ENCODE measurements at places on chromosomes 11 and 22.
A peak's percentile ranks its signal among the peaks of the same experiment; 100 is the strongest.

DNA sequence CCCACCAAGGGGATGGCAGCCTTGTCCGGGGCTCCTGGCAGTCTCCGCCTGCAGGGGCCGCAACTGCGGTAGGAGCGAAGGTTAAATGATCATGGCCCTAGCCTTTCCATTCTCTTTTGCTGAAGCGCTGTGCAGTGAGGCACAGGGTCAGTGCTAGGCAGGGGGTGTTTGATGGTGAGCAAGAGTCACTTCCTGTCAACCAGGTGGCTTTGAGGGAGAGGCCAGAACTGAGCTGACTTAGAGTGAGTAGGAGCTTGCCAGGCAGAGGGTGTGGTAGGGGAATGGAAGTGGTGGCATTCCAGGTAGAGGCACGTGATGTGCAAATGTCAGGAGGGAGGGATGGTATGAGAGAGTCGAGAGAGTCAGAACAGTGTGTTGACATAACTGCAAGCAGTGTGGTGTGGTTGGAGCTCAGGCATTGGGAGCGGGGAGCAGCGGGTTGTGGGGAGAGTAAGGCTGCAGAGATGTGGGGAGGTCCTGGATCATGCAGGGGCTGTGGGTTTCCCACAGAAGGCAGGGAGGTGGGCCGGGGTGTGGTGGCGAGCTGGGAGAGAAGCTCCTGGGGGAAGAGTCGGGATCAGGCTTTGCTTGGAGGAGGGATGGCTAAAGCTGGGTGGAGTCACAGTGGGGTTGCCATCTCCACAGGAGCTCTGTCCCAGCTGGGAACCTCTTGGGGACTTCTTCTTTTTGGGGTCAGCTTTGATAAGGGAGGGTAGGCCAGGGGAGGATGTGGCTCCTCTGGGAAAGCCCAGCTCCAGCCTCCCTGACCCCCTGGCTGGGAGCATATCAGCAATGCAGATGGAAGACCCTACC, 33.3 kb downstream of the AMPD3 start:
- no peaks in the 10 kb centered on the region for H3K27me3 ChIP-seq
- peaks cover 29% of the 10 kb centered on the region for H3K4me1 ChIP-seq
- H3K36me3 ChIP-seq, result peaks cover 56% of the 10 kb centered on the region
- no peak for DNase-seq
- peak overlapping the region; percentile 43 for H3K4me3 ChIP-seq

- no peaks in the 10 kb centered on the region for H3K4me1 ChIP-seq
- DNase-seq, result no peak
- H3K4me3 ChIP-seq, result no peak overlapping the region
- peaks cover 2% of the 10 kb centered on the region for H3K27me3 ChIP-seq
Measured at GRCh38 chr11:100561323-100561722, 125.8 kb upstream of the ARHGAP42 start.

DNA sequence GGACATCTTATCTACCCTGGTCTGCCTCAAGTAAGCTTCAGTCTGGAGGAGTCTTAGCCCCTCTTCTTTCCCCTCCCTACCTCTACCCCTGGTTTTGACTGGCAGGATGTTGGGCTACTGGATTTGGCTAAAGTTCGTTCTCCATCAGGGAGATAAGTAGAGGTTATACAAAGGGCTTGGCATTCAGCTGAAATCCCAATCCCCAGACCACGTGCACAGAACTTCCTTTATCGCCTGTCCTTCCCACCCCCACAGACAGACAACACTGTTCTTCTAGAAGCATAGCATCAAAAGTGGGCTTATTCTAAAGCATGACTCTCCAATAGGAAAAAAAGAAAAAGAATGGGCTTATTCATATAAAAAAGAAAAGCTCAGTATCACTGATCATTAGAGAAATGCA, 7.8 kb downstream of the PRG3 start:
- H3K27ac ChIP-seq, result no peak overlapping the region
- no peak overlapping the region for H3K4me3 ChIP-seq
- peaks cover 12% of the 10 kb centered on the region for H3K27me3 ChIP-seq
- no peaks in the 10 kb centered on the region for H3K4me1 ChIP-seq
- no peak for DNase-seq

- H3K4me1 ChIP-seq, result no peaks in the 10 kb centered on the region
- no peaks in the 10 kb centered on the region for H3K36me3 ChIP-seq
- no peak overlapping the region for H3K4me3 ChIP-seq
- no peak overlapping the region for H3K27ac ChIP-seq
Measured at GRCh38 chr22:32082331-32082730, 39.3 kb downstream of the SLC5A1 start.

DNA sequence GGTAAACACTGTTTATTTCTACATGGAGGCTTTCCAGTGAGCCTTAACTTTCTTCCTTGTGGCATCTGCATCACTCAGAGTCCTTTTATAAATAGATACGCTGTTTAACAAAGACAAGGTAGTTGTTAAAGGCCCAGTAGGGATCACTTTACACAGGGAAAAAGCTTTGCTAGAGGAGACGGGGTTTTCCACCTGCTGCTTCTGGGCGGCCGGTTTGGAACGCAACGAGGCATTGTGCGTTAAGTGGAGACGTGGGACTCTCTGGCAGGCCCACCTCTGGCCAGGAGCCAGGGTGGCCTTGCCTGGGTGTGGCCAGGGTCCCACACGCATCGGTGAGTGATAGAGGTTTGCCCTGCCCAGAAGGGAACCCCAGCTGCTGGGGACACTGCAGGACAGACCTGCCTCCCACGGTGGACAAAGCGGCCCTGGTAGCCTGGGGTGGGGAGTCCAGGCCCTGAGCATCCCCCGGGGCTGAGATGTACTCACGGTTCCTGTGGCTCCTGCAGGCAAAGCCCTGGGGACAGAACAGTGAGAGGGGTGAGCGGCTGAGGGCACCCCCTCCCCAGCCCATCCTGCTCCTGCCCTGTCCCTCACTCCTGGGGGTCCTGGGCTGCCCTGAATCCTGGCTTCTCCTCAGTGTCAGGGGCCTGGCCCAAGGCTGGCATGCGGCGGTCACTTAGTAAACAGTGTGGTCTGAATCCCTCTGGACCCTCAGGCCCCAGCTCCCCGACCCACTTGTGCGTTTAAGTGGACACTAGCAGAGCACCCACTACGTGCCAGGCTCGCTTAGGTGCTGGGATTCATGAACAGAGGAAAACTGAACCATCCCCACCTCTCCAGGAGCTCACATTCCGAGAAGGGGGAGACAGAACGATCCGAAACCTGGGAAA, 4.2 kb downstream of the IL17REL start:
- H3K4me1 ChIP-seq, result peaks cover 18% of the 10 kb centered on the region
- H3K27me3 ChIP-seq, result peaks cover 12% of the 10 kb centered on the region
- no peak overlapping the region for H3K27ac ChIP-seq
- DNase-seq, result no peak

DNA sequence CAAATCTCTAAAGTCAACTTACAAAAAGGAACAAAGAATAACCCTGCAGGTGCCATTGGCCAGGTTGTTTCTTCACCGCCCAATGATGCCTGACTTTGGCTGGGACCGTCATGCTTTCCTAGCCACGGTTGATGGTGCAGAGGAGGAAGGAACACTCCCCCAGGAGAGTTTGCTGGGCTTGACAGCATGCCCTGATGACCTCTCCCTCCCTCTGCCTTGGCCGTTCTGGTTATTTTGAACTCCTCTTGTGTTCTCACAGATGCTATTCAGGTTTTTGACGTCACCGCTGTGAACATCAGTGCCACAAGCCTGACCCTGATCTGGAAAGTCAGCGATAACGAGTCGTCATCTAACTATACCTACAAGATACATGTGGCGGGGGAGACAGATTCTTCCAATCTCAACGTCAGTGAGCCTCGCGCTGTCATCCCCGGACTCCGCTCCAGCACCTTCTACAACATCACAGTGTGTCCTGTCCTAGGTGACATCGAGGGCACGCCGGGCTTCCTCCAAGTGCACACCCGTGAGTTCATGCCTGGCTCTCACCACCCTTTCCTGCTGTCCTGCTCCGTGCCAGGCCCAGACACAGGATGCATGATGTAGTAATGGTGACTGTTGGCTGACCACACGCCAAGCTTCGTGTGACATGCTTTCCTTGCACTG, 89.0 kb upstream of the OR4B1 start:
- H3K36me3 ChIP-seq, result peaks cover 27% of the 10 kb centered on the region
- no peaks in the 10 kb centered on the region for H3K27me3 ChIP-seq
- no peak for DNase-seq
- peak overlapping the region; percentile 49 for H3K27ac ChIP-seq

GRCh38 chr11:95883381-95883780, 40.5 kb downstream of the MTMR2 start:
- no peaks in the 10 kb centered on the region for H3K27me3 ChIP-seq
- H3K4me3 ChIP-seq, result no peak overlapping the region
- DNase-seq, result no peak
- peaks cover under 1% of the 10 kb centered on the region for H3K4me1 ChIP-seq
- peaks cover 21% of the 10 kb centered on the region for H3K36me3 ChIP-seq
- no peak overlapping the region for H3K27ac ChIP-seq

GRCh38 chr11:57399221-57399620, 8.8 kb upstream of the PRG2 start:
- no peak for DNase-seq
- no peaks in the 10 kb centered on the region for H3K36me3 ChIP-seq
- H3K27me3 ChIP-seq, result no peaks in the 10 kb centered on the region
- H3K4me3 ChIP-seq, result no peak overlapping the region

GRCh38 chr22:34038801-34039555, 118.7 kb upstream of the LARGE1 start:
- DNase-seq, result no peak
- no peak overlapping the region for H3K4me3 ChIP-seq

DNA sequence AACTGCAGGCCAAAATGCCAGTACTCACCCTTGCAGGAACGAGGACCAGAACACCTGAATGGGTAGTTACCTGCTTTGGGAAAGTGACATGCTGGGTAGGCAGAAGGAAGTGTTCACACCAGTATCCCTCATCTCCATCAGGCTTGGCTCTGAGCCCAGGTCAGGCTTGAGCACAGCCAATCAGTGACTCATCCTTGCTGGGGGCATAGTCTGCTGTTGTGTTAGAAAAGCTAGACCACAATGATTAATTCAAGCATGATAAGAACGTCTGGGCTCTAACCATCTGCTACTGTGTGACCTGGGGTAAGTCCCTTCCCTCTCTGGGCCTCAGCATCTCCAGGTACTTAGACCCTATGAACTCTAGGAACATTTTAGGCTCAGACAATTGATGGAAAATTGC, 450.4 kb downstream of the MIAT start:
- no peaks in the 10 kb centered on the region for H3K4me1 ChIP-seq
- DNase-seq, result no peak
- H3K27me3 ChIP-seq, result peaks cover 5% of the 10 kb centered on the region
- no peak overlapping the region for H3K27ac ChIP-seq
- no peak overlapping the region for H3K4me3 ChIP-seq

- no peak for DNase-seq
- H3K4me1 ChIP-seq, result peaks cover 31% of the 10 kb centered on the region
- peaks cover 12% of the 10 kb centered on the region for H3K36me3 ChIP-seq
- H3K27ac ChIP-seq, result peak overlapping the region; percentile 36
- no peaks in the 10 kb centered on the region for H3K27me3 ChIP-seq
Measured at GRCh38 chr11:71452199-71453036, 585 bp upstream of the NADSYN1 start.

DNA sequence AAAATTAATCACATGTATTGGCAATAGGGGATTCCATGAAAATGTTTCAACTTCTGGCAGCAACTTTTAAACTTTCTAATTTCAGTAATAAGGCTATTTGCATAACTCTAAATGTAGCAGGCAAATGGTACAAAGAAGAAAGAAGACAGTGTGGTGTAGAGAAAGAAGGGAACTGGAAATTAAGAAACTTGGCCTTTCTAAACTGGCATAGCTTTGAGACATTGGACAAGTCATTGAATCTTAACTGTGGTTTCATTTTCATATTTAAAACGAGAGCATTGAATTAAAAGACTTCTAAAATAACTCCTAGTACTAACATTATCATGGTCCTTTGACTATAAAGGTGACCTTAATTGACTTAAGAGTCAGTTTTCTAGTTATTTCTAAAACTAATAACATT, 125.0 kb downstream of the UVRAG start:
- H3K27ac ChIP-seq, result no peak overlapping the region
- peaks cover 4% of the 10 kb centered on the region for H3K36me3 ChIP-seq
- no peak overlapping the region for H3K4me3 ChIP-seq
- peaks cover 31% of the 10 kb centered on the region for H3K4me1 ChIP-seq

DNA sequence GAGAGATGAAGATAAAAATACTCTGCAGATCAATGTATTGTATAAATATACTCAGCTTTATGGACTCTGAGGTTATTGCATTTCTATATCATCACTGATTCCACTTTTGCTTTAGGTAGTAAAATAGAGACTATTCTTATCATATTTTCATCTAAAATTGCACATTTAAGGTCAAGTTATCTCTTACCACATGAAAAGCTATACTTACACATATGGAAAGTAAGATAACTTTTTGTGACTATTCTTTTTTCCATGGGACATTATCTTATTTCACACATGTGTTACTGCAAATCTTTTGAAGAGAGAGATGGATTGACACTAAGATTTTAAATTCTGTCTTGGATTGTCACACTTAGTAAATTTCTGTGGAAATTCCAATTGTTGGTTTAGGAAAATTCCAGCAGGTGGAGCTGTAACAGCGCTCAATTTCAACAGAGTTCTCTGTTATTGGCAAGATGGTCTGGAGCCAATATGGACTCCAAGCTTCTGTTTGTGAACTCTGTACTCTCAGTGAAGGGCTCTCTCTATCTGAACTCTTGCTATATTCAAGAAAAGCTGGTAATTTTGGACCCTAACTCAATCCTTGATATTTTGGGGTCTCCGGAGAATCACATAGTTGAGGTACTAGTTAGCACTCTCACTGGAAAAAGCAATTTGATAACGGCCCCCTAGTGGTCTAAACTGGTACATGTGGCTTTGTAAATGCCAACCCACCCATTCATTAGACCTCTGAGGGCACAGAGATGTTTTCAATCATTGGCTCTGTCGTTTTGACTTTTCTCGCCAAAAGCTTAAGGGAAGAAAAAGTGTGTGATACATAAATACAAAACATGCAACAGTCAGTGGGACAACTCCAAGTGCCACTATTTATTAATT, 429.7 kb downstream of the ETS1 start:
- no peaks in the 10 kb centered on the region for H3K36me3 ChIP-seq
- peak overlapping the region; percentile 69 for H3K4me3 ChIP-seq
- DNase-seq, result peak; percentile 59
- no peak overlapping the region for H3K27ac ChIP-seq

- H3K36me3 ChIP-seq, result no peaks in the 10 kb centered on the region
- H3K27ac ChIP-seq, result no peak overlapping the region
- peaks cover 5% of the 10 kb centered on the region for H3K4me1 ChIP-seq
- no peaks in the 10 kb centered on the region for H3K27me3 ChIP-seq
Measured at GRCh38 chr11:83612891-83613766, 327.0 kb upstream of the CCDC90B start.

DNA sequence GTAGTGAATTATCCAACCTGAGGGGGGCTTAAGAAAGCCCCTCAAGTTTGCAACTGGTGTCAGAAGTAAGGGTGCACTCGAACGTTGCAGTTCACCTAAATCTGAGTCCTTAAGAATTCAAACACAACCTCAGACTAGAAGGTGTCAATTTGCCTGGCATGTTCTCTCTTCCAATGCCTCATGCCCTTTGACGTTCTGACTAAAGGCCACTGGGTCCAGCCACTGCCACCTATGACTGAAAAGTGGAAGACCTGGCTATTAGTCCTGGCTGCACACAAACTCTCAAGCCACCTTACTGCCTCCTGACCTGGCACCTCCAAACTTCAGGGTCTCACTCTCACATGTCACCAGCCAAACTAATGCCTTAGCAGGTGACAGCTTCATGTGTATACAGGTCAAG, 8.0 kb downstream of the APOL4 start:
- DNase-seq, result no peak
- H3K4me1 ChIP-seq, result peaks cover 14% of the 10 kb centered on the region
- peaks cover 13% of the 10 kb centered on the region for H3K27me3 ChIP-seq
- H3K4me3 ChIP-seq, result no peak overlapping the region
- H3K36me3 ChIP-seq, result no peaks in the 10 kb centered on the region
